CD4-positive, alpha-beta T cell (primary cell): ENCODE measurements at places on chromosomes 6 and 20. TPM values are rescaled to one million over a fixed set of nuclear protein-coding genes. Genes with fewer than 3 reads are reported as not detected.
A peak's percentile ranks its signal among the peaks of the same experiment; 100 is the strongest.

NNAT gene
- not detected for total RNA-seq

SAMD3 gene
- total RNA-seq, result 28.7 TPM

DNA sequence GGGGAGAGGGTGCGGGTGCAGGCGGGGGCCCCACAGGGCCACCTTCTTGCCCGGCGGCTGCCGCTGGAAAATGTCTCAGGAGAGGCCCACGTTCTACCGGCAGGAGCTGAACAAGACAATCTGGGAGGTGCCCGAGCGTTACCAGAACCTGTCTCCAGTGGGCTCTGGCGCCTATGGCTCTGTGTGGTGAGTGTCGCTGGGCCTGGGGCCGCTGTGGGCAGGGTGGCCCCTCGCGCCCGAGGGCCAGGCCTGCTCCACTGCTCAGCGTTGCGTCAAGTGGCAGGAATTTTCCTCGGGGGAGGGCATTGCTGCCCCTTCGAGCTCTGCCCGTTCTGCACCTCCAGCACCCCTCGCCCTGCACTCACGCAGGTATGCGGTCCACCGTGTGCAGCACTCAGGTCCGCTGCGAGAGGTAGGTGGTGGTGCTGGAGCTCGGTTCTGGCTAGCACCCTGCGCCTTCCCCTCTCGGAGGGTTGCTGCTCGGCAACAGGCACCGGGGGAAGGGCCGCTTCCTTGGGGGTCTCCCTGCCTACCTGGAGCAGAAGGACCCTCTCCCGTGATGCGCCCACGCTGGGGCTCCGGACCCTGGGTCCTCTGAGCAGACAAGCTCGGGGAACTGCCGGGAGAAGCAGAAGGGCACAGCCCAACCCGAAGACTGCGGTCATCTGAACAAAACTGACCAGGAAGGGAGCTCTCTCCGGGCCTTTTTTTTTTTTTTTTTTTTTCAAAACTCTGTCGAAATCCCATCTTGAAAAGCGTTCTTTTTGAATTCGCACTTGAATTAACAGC, 674 bp downstream of the MAPK14 start:
- H3K4me1 ChIP-seq, result peaks cover 36% of the 10 kb centered on the region
- H3K27ac ChIP-seq, result peak overlapping the region; percentile 53
- peak overlapping the region; percentile 99 for H3K4me3 ChIP-seq
- peak; percentile 33 for DNase-seq
- H3K27me3 ChIP-seq, result peaks cover 17% of the 10 kb centered on the region

DNA sequence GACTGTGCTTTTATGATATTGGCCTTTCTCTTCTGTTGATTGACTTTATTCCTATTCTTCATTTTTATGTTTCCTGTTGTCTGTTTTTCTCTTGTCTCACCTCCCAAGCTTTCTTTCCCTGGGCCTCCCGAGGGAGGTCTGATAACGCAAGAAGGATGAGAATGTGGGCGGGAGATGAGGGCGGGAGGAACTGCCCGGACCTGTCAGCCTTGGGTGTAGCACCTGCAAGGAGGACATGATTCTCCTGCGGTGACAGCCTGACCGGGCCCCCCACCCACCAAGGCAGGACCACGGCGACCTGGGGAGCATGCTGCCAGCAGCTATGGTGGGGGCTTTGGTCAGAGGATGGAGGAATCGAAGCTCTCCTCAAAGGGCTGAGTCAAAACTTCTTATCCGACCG, 86.9 kb downstream of the PLEKHG1 start:
- no peak overlapping the region for H3K4me3 ChIP-seq
- no peak for DNase-seq
- no peak overlapping the region for H3K27ac ChIP-seq
- no peaks in the 10 kb centered on the region for H3K36me3 ChIP-seq
- no peaks in the 10 kb centered on the region for H3K4me1 ChIP-seq
- no peaks in the 10 kb centered on the region for H3K27me3 ChIP-seq

DNA sequence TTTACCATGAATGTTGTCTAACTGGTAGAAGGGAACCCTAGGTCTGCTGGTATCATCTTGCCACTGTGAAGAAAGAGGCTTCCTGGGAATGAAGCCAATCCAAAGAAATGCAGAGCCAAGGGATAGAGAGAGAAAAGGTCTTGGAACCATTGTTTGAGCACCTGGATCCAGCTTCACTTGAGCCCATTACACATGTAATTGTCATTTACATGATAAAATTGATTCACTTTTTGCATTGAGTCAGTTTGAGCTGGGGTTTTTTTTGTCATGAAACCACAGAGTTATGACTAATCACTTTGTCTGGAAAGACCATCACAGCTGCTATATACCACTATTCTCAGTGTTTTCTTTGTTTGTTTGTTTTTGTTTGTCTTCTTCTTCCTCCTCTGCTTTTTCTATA, 112.3 kb downstream of the CBLN4 start:
- H3K4me1 ChIP-seq, result no peaks in the 10 kb centered on the region
- no peaks in the 10 kb centered on the region for H3K27me3 ChIP-seq
- no peak for DNase-seq
- no peak overlapping the region for H3K4me3 ChIP-seq
- no peaks in the 10 kb centered on the region for H3K36me3 ChIP-seq
